Cerebellar nuclear complex (tissue), 1 donor: ENCODE measurements at places on chromosomes 13 and 19.

GRCh38 chr13:94620286-94620896, 18.7 kb downstream of the GPR180 start:
- no peak for DNase-seq

DNA sequence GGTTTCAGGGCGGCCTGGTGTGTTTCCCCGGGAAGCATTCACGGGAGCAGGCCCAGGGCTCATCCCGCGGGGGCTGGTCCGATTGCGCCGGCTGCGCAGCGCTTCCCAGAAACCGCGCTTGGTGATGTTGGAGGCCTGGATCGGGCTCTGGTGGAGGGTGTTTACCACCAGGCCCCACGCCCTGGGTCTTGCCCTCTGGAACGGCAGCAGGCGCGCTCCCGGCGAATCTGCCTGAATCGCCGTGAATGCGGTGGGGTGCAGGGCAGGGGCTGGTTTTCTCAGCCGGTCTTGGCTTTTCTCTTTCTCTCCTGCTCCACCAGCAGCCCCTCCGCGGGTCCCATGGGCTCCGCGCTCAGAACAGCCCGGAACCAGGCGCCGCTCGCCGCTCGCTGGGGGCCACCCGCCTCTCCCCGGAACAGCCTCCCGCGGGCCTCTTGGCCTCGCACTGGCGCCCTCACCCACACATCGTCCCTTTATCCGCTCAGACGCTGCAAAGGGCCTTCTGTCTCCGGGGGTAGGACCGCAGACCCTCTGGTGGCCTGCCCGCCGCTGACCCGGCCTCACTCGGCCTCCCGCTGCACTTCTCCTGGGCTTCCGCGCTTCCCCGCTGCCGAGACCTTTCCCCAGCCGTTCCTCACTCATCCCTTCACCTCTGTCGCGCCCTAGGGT, 69.4 kb upstream of the GJB6 start:
- no peak for DNase-seq

DNA sequence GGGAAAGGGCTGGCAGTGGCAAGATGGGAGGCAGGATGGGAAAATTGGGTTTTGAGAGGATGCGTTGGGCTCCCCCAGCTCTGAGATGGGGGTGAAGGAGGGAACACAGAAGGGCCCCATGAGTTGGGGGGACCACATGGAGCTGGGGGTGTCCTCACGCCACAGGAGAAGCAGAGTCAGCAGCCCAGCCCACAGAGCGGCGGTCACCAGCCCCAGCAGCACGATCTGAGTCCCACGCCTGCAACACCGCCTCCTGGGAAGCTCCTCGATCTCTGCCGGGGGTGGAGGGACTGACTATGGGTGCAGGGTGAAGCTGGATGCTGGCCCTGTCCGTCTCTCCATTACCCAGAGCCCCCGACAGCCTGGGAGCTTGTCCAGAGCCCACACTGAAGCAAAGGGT, 3.3 kb downstream of the FCER2 start:
- no peak for DNase-seq

- no peak for DNase-seq
Measured at GRCh38 chr13:34900288-34900739, 41.8 kb upstream of the NBEA start.

GRCh38 chr19:496112-496665, at the start of gene MADCAM1:
Gene MADCAM1 (plus strand): TSS chr19:496486. CDS start chr19:496500, 14 bp downstream.
- DNase-seq: no peak

DNA sequence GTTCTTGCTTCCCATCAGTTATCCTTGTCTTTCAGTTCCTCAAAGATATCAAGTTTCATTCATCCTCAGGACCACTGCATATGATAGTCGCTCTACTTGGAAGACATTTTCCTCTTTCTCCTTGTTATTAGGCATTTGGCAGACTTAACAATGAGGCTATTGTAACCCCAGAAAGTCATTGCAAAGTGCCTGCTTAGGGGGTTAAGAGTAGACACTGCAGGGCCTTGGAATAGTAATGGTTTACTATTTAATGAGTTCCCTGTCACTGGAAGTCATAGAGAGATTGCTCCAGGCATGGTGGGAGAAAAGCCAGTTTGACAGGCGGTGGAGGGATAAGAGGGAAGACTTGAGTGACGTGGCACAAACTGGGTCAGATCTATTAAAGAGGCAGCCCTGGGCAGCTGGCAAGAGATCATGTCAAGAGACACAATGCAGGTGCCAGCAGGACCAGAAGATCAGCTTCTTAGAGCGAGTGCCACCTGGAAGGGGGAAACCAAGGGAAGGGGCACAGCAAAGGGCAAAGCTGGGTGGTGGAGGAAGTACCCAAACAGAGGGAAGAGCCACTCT, 16.8 kb upstream of the CPB2 start:
- no peak for DNase-seq

- DNase-seq: no peak
Measured at GRCh38 chr19:51507192-51507591, 5.6 kb upstream of the SIGLEC12 start.

DNA sequence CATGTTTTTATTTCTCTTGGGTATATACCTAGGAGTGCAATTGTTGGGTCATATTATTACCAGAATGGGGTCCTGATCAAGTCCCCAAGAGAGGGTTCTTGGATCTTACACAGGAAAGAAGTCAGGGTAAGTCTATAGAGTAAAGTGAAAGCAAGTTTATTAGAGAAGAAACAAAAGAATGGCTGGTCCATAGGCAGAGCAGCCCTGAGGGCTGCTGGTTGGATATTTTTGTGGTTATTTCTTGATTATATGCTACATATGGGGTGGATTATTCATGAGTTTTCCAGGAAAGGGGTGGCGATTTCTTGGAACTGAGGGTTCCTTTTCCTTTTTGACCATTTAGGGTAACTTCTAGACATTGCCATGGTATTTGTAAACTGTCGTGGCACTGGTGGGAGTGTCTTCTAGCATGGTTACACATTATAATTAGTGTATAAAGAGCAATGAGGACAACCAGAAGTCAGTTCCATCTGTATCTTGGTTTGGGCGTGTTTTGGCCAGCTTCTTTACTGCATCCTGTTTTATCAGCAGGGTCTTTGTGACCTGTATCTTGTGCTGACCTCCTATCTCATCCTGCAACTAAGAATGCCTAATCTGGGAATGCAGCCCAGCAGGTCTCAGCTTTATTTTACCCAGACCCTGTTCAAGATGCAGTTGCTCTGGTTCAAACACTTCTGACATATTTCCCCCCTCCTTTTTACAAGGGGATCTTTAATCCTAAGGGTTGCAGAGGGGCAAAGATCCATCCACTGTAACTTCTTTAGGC, 41.1 kb downstream of the CEACAM1 start:
- no peak for DNase-seq

GRCh38 chr19:7159105-7159933, 89.8 kb downstream of the ZNF557 start:
- peak; percentile 46 for DNase-seq

DNA sequence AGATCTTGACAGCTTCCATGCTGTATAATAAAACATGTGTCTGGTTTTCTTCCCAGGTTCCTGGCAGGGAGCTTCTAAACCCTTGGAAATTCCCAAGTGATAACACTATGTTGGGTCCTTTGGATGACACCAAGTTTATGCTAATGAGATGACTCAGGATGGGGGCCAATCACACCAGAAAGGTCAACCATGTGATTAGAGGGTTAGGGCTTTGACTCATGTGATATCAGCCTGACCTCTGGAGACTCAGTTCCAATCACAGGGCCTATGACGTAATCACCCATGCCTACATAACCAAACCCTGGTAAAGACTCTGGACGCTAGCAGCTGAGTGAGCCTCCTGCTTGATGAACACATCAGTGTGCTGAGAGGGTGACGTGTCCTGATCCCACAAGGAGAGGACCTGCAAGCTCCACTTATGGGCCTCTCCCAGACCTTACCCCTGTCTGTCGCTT, 203.6 kb downstream of the DCLK1 start:
- DNase-seq: no peak
